ENCODE measurements at places on chromosomes 2 and 18. TPM values are rescaled to one million over a fixed set of nuclear protein-coding genes. Genes with fewer than 3 reads are reported as not detected.

The REEP1 gene
- total RNA-seq: not detected

The KCNG3 gene
- total RNA-seq: 0.08 TPM

The FOXI3 gene
- total RNA-seq: not detected

The SH3BP4 gene
- total RNA-seq: 0.06 TPM

The PTCD3 gene
- 215 TPM for total RNA-seq

The UBR3 gene
- 26.0 TPM for total RNA-seq

The NT5DC4 gene
- not detected for total RNA-seq

The ERICH2 gene
- total RNA-seq: not detected

The IMPACT gene
- not detected for total RNA-seq

The HOXD10 gene
- not detected for total RNA-seq

The ACOXL gene
- total RNA-seq: 0.81 TPM

The GRP gene
- total RNA-seq: not detected

The NTSR2 gene
- total RNA-seq: not detected

The DHX57 gene
- total RNA-seq: 17.7 TPM

The SCN9A gene
- not detected for total RNA-seq

The GALNT5 gene
- not detected for total RNA-seq

The GPR35 gene
- total RNA-seq: 1.4 TPM

The SNED1 gene
- 13.6 TPM for total RNA-seq

The PDE1A gene
- not detected for total RNA-seq

The CLEC4F gene
- not detected for total RNA-seq

The FBXO15 gene
- 1.2 TPM for total RNA-seq

The KCNK3 gene
- not detected for total RNA-seq

The LPIN1 gene
- 70.2 TPM for total RNA-seq

The ANKRD53 gene
- total RNA-seq: not detected

The ASB18 gene
- total RNA-seq: not detected

The EGR4 gene
- not detected for total RNA-seq

The IL18RAP gene
- not detected for total RNA-seq

The CCDC148 gene
- 0.99 TPM for total RNA-seq

The ZSWIM2 gene
- not detected for total RNA-seq

The SLC14A1 gene
- not detected for total RNA-seq

The MRO gene
- 0.46 TPM for total RNA-seq

The EVX2 gene
- not detected for total RNA-seq

The RAD51AP2 gene
- not detected for total RNA-seq

The CLHC1 gene
- 32.1 TPM for total RNA-seq

The SERPINB5 gene
- total RNA-seq: not detected

The CENPA gene
- 63.6 TPM for total RNA-seq

The SPDYA gene
- 1.7 TPM for total RNA-seq

The PXDN gene
- not detected for total RNA-seq

The C2orf80 gene
- not detected for total RNA-seq

The SCYGR4 gene
- total RNA-seq: not detected

The CYS1 gene
- 0.17 TPM for total RNA-seq

The NGEF gene
- not detected for total RNA-seq

The CD302 gene
- not detected for total RNA-seq

The ZNF892 gene
- total RNA-seq: 4.6 TPM

The IL36B gene
- not detected for total RNA-seq

The CPLX4 gene
- not detected for total RNA-seq

The LRRTM1 gene
- total RNA-seq: not detected

The MAP4K4 gene
- total RNA-seq: 206 TPM

The SP9 gene
- not detected for total RNA-seq

The DSC3 gene
- total RNA-seq: not detected

The MAL gene
- total RNA-seq: not detected

Measured in OCI-LY7 (cell line).